ENCODE measurements at places on chromosomes 6 and 20.

- peak; percentile 81 for DNase-seq
Measured at GRCh38 chr6:17574866-17575560, 25.1 kb upstream of the FAM8A1 start.

DNA sequence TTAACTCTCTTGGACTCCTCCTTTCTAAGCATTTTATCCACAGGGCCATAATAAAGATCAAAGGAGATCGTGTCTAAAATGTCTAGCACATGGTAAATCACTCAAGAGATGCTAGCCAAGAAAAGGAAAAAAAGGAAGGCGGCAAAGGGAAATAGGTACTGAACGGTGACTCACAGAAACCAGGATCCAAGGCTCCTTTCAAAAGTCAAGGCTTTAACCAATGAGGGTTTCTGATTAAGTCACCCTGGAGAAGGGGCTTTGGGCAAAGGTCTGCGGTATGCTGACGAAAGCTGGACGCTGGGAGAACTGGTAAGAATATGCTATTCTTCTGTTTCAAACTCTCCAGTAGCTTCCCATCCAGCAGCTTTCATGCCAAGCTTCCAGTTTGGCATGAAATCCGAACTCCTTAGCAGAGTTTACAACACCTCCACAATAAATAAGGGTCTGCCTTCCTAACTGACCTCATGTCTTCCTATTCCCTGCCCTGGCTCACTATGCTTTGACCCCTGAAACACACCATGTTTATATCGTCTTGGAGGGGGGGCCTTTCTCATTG lies 1.0 kb downstream of the TOMM34 start:
- peak; percentile 21 for DNase-seq

DNA sequence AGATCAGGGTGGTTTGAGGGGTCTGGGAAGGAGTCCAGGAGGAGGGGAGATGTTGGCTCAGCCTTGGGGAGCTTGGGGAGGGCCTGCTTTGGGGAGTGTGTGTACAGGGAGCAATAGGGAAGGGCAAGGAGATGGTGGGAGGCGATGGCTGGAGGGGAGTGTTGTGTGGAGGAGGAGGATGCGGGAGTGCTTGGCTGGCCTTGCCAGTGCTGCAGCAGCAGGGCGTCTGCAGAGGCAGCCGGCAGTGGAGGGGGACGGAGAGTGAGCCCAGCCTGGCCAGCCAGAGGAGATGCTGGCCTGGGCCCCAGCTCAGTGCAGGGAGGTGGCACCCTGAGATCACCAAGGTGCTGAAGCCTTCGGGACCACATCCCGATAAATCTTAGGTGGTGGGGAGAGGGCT lies 3.9 kb downstream of the IP6K3 start:
- no peak for DNase-seq

DNA sequence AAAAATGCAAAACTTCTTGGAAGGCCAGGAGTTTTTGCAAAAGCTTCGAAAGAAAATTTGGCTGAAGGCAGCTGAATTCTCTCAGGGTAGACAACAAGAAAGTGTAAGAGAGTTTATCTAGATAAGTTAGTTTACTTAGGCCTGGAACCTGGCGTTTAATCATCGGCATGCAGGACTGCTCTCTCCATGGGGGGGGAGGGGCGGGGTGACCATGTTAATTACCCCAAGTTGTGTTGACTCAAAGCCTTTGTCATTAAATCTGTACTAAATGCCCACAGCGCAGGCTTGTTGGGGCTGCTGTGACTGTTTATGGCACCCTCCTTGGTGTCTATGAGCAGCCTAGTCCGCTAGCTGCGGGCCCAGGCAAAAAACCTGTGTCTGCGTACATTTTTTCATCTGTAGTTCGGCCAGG lies 20.1 kb upstream of the ZNF451 start:
- no peak for DNase-seq

GRCh38 chr20:19565736-19566135 lies 192.3 kb upstream of the RIN2 start:
- no peak for DNase-seq

GRCh38 chr20:18856873-18857272 lies 43.3 kb downstream of the SCP2D1 start:
- DNase-seq = no peak

DNA sequence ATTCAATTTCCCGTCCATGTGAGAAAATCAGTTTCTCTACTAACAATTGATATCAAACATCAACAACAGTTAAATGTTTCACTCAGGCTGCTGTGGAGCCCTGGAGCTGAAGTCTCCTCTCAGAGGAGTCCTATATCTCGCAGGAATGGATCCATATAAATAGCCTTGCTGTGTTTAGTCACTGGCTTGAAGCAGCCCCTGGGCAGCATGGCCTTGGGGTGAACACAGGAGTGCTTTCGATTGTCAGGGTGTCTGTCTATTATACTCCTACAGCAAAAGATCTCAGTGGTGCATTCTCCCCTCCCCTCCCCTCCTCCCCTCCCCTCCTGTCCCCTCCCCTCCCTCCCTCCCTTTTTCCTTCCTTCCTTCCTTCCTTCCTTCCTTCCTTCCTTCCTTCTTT lies 141.9 kb downstream of the CCDC170 start:
- no peak for DNase-seq

- no peak for DNase-seq
Measured at GRCh38 chr20:43820731-43821330, 93.8 kb upstream of the TOX2 start.

GRCh38 chr6:86973088-86973487 lies 35.8 kb downstream of the HTR1E start:
- DNase-seq = no peak

GRCh38 chr6:131867744-131868143 lies 59.9 kb downstream of the ENPP1 start:
- peak; percentile 70 for DNase-seq

GRCh38 chr20:46915575-46916257 lies 21.1 kb downstream of the EYA2 start:
- DNase-seq = peak; percentile 31

GRCh38 chr20:42097741-42098140 lies 479.6 kb upstream of the CHD6 start:
- no peak for DNase-seq

GRCh38 chr20:25063546-25063945 lies 5.6 kb upstream of the ACSS1 start:
- DNase-seq = no peak

DNA sequence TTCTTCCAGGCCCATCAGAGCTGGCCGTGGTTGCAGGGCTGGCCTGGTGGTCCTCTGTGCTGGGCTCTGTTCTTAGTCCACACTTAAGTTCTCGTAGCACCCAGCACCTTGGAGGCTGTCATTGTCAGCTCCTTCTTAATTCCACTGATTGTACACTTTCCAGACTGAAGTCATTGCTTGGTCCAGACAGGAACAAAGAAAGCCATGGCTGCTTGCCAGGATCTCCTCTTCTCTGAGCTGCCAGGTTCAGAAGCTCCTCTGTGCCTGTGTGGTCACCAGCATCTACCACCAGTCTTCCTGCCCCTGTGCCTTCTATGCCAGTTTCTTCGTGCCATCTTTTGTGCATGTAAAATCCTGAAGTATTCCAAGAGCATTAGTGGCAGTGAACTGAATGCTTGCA lies 39.5 kb upstream of the PCMTD2 start:
- DNase-seq = no peak

DNA sequence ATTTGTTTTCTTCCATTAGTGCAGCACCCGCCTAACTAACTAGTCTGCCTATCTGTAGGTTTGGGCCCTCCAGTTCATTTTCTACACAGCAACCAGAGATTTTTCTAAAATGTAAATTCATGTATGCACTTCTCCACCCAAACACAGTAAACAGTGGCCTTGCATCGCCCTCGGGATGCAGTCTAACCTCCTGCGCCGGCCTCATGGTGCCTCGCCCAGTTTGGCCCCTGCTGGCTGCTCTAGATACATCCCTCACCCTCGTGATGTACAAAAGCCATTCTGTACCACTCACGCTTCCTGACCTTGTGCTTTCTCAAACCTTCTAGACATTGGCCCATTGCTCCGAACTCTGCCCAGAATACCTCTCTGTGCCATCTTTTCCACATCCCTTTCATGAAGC lies 53.8 kb upstream of the VSTM2L start:
- no peak for DNase-seq

GRCh38 chr6:16064671-16065072 lies 64.2 kb upstream of the MYLIP start:
- no peak for DNase-seq

- no peak for DNase-seq
Measured at GRCh38 chr6:19849755-19850154, 12.6 kb downstream of the ID4 start.

GRCh38 chr6:25925876-25926275 lies 4.6 kb downstream of the SLC17A2 start:
- no peak for DNase-seq

DNA sequence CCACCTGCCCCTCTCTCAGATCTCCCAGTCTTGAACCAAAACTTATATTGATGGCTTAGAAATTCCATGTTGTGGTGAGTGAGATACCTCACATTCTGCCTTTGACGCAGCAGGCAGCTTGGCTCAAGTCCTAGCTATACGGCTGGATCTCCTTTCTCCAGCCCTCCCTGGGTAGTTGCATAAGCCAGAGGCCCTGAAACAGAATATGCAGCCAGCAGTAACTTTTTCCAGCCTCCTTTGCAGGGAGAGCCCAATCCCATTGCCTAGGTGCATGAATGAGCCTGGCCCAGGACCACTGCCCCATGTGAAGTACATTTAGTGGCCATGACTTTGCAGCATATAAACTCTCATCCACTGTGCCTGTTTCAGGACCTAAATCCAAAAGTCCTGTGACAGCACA lies 202.2 kb upstream of the CDYL start:
- peak; percentile 92 for DNase-seq

DNA sequence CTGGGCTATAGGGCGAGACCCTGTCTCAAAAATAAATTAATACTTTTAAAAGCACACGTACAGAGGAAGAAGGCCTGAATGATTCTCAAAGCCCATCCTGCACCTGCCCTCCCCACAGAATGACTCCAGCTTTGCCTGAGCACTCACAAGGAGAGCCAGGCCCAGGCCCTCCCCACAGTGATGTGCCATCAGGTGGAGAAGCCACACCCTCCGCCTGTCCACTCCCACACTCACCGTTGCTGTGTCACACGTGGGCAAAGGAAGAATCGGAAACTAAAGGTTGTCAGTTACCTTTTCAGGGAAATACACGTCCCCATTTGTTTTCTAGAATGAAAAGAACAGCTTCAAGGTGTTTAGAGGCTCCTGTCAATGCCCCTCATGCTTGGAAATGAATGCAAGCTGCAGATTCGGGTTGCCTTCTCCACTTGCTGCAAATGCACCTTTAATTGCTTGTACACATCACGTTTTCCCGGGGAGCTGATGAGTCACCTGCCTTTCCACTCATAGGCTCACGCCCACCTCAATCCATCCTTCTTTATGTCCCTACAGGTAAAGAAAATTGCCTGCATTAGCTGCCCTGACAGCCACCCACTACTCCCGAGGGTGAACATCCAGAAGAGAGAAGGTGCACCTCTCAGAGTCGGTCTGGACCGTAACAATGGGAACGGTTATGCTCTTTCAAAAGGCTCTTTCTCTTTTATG lies 45.5 kb upstream of the AFDN start:
- DNase-seq = no peak

DNA sequence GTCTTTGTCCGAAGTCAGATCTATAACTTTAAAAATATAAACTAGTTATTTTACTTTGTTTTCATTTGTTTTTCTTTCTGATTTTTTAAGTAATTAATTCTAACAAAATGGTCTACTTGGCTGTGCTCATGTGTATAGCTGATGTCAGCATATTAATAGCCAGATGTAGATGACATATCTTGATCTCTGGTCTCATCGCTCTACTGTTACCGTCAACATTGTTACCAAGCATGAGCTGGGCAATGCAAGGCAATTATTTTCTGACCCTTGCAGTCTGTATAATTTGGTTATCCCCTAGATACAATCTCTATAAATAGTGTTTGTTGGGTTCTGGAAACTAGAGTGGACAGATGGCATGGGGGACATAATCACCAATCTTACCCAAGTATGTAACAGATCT lies 151.6 kb upstream of the PTPRK start:
- no peak for DNase-seq

- DNase-seq = peak; percentile 59
Measured at GRCh38 chr6:87682310-87682709, 19.7 kb downstream of the AKIRIN2 start.

DNA sequence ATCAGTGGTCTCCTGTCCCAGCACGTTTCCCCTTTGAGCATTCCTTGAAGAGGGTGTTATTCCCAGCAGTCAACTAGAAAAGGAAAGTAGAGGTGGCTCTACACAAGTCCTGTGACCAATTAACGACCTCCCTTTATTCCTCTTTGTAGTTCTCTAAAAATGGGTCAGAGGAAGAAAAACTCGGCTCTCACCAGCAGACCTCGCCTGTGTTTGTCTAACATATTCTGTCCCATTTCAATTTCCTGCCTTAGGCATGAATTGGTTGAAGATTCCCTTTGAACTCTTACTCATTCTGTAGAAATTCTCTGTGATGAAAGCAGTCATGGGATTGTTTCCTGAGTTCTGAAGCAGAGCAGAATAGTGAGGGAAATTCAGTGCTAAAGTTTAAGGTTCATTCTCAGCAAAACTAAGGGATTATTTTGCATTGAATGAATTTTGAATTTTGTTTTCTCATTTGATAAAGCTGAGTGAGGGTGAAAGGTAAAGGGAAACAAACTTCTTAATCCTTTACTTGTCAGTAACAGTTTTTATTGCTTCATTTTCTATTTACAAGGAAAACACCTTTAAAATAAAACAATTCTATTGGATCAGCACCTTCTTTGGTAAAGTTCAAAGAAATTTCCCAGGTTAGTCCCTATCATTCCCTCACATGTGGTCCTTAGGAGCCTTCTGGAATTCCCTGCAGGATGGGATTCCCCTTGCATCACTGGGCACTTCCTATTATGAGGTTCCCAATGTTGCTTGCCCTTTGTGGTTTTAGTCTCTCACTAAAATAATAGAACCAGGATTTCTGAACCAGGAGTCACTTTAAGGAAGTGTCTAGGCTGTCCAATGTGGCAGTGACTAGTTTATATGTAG lies 105.8 kb downstream of the SLX4IP start:
- peak; percentile 75 for DNase-seq

DNA sequence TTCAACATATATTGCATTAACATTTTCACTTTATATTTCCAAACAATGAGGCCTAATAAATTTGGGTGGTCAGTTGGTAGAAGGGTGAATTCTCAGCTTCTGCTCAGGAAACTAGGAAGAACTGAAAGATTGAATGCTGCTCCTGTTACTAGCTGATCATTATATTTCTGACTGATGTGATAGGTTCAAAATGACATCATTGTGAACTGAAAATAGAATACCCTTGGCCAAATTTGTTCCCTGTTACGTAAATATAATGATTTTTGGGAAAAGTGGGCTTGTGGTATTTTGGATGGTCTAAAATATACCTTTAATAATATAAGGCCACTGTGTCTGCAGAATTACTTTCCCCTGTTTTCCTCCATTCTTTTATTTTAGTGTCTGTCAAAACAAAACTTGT lies 2.8 kb downstream of the UST start:
- no peak for DNase-seq

GRCh38 chr6:37725957-37726356 lies 28.3 kb upstream of the MDGA1 start:
- peak; percentile 44 for DNase-seq

- DNase-seq = no peak
Measured at GRCh38 chr20:39310363-39310995, 348.3 kb downstream of the DHX35 start.

Measured in fibroblast of upper back skin (primary cell).